ELR (cell line): ENCODE measurements at places on chromosomes 6 and 20.

DNA sequence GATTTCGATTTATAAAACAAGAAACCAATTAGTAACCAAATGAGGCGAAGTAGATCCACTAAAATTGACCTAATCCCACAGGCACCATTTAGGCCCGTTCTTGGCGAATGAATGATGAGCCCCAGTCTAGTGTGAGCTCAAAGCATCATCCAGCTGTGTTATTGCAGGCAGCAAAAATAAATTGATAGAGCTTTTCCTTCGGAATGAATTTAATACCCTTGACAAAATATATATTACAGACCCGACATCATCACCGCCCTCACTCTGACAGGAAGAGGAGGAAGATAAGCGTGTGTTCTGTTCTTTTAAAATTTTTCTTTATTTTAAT, 7.8 kb downstream of the SIM1 start:
- DNase-seq, result peak; percentile 53

DNA sequence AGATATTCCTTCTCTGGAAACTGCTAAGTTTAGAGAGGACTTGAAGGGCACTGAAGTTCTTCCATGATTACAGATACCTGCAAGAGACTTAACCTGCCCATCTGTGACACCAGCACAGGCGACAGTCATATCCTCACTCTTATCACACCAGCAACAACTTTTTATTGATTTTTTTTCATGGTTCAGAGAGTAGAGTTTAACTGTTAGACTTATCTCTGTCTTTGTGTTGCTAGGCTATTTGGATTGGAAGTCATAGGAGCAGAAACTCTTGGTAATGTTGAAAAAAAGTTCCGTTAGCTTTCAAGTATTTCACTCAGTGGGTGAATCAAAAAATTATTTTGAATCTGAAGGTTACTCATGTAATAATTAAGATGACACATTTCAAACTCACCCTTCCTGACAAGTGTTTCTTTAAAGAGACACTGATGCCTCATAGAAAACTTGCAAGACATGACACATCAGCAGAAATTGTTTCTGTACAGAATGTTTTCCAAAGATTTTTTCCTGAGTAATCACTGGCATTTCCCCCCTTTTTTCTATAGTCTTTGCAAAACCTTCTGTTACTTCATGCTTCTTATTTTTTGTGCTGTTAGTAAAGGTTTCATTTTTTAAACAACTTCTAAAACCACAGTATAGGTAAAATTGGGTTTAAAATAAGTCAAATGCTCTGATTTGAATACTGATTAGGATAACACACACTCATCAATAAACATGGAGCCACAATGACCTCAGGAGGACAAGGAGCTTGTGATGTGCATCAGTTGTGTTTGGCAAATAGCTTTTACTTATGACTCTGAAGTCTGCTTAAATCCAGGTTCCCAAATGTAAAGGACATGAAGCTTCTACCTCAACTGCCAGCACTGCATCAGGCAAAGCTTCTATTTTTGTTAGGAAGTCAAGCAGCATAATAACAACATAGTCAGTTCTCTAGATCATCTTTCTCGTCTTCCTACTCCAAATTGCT, 252.9 kb upstream of the MAN1A1 start:
- DNase-seq, result peak; percentile 80

DNA sequence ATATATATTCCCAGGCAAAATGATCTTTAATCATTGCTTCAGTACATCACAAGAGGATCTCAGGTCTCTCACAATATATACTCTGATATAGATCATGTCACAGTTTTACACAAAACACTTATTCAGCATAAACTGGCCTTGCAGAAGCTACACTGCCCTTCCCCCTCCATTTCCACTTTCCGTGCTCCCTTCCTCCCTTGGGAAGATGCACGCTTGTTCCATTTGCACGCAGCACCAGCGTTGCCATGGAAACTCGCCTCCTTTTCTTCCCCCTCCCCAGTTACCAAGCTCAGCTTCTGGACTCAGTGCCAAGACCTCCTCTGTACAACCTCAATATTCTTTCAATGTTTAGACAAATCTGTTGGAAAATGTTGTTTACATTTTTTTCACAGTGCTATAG, 154.6 kb downstream of the RFPL4B start:
- no peak for DNase-seq

- DNase-seq, result no peak
These were observed 716.0 kb downstream of the KIF16B start for GRCh38 chr20:15857173-15857784.

GRCh38 chr6:143149771-143150170, 89.1 kb downstream of the AIG1 start:
- DNase-seq, result peak; percentile 17

- DNase-seq, result no peak
These were observed 17.4 kb upstream of the MUC21 start for GRCh38 chr6:30966154-30966553.

GRCh38 chr20:32888636-32889035, 29.9 kb downstream of the EFCAB8 start:
- no peak for DNase-seq

DNA sequence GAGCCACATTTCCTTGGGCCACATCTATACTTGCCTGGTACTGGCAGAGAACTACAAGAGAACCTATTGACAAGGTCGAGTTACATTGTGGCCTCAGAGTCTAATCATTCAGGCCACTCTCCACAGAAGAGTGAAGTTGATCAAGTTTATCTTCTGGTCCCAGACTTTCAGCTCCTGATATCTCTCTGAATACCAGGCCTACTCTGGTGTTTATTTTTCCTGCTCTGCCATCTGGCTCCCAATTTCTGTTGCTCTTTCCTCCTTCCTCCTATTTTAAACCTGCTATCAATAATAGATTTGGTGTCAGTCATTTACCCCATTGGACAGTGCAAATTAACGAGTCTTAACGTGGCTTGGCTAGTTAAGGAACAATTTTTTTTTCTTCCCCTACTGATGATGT, 46.6 kb downstream of the SCGN start:
- no peak for DNase-seq

DNA sequence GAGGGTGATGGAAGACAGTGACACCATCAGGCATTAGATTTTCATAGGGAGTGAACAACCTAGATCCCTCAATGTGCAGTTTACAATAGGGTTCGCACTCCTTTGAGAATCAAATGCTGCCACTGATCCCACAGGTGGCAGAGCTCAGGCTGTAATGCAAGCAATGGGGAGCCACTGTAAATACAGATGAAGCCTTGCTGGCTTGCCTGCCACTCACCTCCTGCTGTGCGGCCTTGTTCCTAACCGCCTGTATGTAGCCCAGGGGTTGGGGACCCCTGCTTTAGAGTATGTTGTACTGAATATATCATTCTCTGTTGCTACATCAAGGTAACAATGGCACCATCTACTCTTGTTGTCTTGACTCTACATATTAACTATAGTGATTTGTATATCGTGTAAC, 37.1 kb downstream of the TPD52L1 start:
- no peak for DNase-seq

DNA sequence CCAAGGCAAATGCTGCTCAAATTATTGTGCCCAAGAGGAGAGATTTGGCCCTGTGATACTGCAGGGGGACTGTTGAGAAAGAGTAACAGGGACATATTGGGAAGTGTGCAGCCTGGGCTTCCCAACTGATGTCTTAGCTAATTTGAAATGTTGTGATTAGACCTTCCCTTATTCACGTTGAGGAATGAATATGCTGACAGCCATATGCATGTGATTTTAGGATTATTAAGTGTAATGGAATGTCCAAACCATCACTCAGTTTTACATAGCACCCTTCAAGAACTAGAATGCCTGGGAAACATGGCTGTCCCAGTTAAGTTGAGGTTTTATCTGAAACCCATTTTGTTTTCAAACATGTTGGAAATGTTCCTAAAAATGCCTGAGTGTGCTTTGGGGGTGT, 81.4 kb downstream of the CARMIL1 start:
- DNase-seq, result peak; percentile 10

DNA sequence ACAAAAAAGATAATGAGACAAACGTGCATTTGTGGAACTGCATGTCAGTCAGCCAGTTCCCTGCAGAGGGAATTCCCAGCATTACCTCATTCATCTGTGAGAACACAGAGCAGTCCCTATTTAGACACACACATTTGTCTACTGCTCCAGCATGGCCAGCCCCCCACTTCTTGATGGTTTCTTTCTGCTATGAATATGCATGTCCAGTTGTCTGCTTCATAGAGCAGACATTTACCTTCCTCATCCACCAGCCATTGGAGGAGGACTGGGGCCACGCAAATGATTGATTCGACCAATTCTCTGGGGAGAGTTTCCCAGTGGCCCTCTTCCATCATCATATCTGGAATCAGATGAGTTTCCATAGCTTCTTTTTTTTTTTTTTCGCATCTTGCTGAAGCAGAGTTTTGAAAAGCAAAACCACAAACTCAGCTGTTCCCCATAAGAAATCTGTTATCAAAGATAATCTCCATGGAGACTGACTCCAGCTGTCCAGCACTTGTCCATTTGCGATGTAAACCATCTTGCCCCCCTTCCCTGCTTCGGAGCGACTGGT, 11.8 kb downstream of the ENPP1 start:
- DNase-seq, result peak; percentile 13
